NCI-H460 (cell line): ENCODE measurements at places on chromosomes 5 and 9.

DNA sequence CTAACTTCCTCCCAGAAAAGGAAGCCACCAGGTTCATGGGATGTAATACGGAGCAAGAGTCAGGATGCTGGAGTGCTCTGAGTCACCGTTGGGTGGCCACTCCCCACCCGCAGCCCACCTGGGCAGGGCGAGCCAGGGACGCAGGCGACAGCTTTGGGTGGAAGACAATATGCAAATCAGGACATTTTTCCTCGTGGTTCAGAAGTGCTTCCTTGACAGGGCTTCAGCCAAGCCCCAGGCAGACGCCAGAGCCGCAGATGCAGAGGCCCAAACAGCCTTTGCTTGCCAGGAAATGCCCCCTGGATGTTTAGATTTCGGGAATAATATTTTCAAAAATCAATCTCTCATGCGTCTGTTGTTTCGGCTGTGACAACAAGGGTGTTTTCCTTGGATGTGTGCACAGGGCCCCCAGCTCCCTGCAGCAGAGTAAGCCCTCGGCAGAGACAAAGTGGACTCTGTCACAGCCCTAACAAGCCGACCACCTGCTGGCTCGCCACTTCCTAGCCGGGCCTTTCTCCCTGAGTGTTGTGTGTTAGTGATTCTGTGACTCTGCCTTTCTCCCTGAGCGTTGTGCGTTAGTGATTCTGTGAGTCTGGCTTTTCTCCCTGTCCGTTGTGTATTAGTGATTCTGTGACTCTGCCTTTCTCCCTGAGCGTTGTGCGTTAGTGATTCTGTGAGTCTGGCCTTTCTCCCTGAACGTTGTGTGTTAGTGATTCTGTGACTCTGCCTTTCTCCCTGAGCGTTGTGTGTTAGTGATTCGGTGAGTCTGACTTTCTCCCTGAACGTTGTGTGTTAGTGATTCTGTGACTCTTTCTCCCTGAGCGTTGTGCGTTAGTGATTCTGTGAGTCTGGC is 11.8 kb upstream of the SLC9A3 start:
- no peak for DNase-seq

GRCh38 chr5:131749138-131749537 is 47.7 kb downstream of the FNIP1 start:
- no peak for DNase-seq

- DNase-seq: no peak
These were observed 42.6 kb downstream of the HMCN2 start for GRCh38 chr9:130308081-130308571.

DNA sequence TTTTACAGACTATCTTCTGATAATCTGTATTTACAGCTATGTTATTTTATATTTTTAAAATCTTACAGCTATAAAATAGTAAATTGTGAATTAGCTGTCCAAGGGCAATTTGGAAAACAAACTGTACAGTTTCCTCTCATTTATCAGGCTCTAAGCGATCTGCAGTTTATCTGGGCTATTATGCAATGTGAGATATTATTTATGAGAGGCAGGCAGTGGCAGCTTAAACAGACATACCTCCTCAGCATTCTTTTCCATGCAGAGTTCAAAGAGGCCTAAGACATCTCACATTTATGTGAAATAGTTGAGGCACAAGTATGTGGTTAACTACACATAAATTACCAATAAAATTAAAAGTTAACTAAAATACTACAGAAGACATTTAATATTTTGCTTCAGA is 10.2 kb downstream of the NIPSNAP3B start:
- no peak for DNase-seq

DNA sequence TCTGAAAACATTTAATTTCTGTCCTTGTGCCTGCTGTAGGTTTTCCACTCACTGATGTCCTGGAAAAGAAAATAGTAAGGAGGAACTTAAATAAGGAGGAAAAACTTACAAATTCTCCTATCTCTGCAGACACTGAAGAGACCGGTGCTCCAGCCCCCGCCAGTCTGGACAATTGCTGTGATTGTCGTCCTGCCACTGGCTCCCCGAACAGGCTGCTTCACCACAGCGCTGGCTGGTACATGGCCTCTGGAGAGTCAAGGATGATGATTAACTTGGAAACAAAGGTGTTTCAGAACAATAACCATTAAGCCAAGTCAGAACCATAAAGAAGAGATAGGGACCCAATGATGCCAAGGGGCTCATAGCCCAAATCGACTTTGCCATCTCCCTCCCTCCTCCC is 7.3 kb downstream of the PLAC8L1 start:
- DNase-seq: no peak

DNA sequence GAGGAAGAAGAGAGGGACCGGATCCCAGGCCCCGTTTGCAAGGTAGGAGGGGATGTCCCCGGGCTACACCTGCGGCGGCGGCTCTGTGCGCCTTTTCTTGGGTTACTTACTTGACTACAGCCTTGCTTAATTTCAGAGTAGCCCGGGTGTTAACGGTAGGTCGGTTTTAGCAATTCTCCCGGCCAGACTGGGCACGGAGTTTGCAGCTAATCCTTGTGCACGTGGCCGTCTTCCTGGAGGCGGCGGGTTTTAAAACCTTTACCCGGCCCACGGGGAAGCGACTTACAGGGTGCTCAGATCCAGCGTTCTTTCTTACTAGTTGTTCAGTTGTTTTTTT is 313 bp downstream of the BRIX1 start:
- no peak for DNase-seq

GRCh38 chr5:169442913-169443784 is 140.4 kb upstream of the SPDL1 start:
- no peak for DNase-seq

- DNase-seq: no peak
These were observed 575.9 kb downstream of the RAB3C start for GRCh38 chr5:59158637-59159391.

DNA sequence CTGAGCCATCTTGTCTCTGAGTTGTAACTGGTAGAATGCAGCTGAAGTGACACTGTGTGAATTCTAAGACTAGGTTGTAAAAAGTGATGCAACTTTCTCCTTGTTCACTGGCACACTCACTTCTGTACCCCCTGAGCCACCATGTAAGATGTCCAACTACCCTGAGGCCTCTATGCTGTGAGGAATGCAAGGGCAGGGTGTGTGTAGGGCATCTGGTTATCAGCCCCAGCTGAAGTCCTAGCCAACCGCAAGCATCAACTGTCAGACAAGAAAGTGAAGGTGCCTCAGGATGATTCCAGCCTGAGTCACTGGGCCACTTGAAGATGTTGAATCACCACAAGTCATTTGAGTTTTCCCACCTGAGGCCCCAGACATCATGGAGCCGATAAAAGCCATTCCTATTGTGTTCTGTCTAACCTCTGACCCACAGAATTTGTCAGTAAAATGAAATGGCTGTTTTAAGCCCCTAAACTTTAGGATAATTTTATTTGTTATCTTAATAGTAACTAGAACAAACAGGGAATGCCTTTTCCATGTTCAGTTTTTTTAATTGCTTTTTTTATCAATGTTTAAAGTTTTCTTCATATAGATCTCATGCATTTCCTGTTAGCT is 18.7 kb upstream of the RHOBTB3 start:
- DNase-seq: peak; percentile 64

DNA sequence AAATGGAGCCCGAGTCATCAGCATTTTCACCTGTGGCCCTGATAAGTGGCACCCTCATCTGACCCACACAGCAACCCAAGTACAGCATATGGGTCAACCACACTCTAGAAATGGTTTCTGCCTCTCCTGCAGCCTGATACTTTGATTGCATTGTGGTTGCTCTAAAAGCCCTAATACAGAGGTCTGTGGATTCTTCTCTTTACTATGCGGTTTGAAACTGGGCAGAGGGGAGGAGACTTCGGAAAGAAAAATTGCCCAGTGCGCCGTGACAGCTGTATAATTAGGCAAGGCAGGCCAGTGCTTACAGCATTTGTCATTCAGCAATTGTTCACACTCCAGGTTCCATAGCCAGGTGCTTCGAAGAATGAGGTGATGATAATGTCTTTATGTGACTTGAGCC is 361.0 kb downstream of the NFIB start:
- DNase-seq: no peak

GRCh38 chr5:78958672-78959445 is 26.3 kb downstream of the ARSB start:
- no peak for DNase-seq

DNA sequence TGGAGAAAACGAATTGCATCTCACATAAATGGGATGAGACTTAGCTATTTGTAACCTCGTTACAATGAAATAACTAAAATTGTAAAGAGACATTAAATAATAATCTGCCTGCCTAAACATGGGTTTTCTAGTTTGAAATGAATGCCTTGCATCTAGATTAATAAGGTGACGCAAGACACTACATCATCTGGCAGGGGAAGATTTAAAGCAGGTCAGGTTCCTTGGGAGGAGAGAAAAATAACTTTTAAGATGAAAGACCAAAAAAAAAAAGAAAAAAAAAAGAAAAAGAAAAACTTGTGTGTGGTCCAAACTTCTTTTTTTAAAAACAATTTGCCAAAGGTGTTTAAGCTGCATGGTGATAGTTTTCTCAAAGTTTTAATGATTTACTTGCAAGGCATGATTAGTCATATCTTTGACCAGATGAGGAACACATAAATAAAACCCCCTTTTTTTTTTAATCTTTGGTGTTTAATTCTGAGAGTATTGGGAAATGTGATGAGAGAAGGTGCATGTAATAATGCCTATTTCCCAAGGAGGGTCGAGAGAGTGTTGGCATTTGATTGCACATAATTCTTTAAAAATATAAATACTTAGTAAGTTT is 122.9 kb upstream of the ADAMTSL1 start:
- DNase-seq: no peak

GRCh38 chr5:33299621-33300208 is 141.1 kb upstream of the TARS1 start:
- DNase-seq: peak; percentile 29

DNA sequence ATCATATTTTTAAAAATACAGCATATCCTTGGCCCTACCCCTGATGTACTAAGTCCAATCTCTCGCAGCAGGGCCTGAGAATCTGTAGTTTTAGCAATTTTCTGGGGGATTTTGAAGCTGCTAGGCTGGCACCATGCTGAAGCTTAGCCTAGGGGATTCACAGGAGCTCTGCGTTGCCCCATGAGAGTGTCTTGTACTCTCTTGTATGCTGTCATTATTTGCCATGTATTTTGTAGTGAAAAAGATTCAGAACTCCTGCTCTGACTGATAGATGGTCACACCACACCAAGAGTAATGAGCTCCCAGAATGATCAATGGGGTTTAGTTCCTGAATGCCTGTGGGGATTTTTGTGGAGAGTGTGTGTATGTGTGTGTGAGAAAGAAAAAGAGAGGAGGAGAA is 20.7 kb upstream of the TRMT10B start:
- no peak for DNase-seq

DNA sequence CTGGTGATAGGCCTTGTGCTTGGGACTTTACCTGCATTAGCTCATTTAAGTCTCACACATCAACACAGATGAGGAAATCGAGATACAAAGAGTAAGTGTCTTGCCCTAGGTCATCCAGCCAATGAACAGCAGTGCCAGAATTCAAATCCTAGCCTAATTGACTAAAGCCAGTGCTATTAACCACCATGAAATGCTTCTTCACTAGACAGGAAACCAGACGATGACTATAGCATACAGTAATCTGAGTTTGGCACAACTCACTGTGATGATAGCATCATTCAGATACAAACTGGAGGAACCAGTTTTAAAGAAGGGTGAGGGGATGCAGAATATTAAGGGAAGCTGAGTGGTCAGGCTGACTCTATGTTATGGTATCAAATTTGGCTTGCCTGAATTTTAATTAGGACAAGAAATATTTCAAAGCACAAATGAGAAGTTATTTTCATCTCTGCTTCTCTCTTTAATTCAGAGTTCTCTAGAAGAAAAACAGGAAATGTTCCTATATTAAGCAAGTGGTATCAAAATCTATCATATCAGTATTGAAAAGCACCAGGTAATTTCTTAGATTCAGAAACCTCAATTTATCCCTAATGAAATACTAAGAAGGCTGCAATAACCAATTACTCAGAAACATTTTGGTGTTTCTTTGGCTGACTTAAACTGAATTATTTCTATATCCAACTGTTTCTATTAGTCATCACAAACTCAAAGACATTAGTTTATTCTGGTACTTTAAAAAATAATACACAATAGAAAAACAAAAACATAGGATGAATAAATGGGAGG is 147.0 kb upstream of the RASA1 start:
- DNase-seq: peak; percentile 21

DNA sequence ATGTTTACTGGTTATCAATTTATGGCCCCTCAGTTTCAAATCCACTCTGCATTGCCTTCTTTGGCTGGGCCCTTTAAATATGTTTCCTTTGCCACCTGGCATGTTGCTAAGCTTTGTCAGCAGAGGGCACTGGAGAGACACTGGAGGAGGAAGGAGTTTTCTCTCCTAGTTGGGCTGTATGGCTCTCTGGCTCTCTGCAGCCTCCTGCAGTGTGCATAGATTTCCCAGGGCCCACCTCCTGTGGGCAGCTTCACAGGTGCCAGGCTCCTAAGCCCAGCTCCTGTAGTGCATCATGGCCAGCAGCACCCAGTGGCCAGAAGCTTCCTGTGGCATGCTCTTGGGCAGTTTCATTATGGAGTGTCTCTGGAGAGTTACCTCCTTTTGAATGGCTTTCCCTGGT is 23.3 kb downstream of the CAVIN4 start:
- DNase-seq: peak; percentile 73

DNA sequence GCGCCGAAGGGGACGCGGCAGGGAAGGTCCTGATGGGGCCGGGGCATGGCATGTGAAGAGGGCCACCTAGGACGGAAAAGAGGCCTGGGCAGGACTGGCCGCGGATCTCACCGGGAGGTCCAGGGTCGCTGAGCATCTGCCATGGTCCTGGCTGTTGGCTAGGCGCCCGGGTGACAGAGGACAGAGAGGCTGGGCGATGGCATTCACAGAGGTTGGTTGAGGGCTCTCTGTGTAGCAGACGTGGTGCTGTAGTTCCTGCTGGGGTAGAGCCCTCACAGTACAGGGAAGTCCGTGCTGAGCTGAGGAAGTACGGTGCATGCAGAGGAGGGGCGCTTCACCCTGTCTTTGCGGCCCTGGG is 427 bp downstream of the PCYOX1L start:
- no peak for DNase-seq

DNA sequence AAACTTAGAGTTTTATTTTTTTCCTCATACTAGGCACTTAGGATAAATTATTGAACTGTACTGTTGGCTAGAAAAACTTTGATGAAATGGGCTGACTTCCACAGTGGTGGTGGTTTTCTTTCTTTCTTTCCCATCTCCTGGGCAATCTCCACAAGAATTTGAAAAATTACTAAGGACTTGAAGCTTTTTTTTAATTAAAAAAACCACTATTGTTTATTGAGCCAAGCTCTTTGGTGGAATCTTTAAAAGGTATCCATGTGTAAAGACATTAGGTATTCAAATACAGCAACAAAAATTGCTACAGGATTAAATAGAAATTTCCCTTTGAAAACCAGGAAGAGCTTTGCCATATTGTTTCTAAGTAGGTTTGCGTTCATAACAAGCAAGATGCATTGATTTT is 14.1 kb downstream of the MARCHF6 start:
- DNase-seq: no peak

GRCh38 chr5:132115375-132115774 is 41.8 kb downstream of the CSF2 start:
- DNase-seq: no peak
